ENCODE measurements at places on chromosomes 16 and 17.

- no peak for DNase-seq
Measured at GRCh38 chr17:33492731-33493265, 199.7 kb upstream of the ASIC2 start.

GRCh38 chr17:74219576-74220133, 6.3 kb downstream of the TTYH2 start:
- no peak for DNase-seq

GRCh38 chr17:1995907-1996799, 29.0 kb downstream of the RTN4RL1 start:
- DNase-seq: no peak

- no peak for DNase-seq
Measured at GRCh38 chr17:50935221-50935995, 69.3 kb upstream of the TOB1 start.

DNA sequence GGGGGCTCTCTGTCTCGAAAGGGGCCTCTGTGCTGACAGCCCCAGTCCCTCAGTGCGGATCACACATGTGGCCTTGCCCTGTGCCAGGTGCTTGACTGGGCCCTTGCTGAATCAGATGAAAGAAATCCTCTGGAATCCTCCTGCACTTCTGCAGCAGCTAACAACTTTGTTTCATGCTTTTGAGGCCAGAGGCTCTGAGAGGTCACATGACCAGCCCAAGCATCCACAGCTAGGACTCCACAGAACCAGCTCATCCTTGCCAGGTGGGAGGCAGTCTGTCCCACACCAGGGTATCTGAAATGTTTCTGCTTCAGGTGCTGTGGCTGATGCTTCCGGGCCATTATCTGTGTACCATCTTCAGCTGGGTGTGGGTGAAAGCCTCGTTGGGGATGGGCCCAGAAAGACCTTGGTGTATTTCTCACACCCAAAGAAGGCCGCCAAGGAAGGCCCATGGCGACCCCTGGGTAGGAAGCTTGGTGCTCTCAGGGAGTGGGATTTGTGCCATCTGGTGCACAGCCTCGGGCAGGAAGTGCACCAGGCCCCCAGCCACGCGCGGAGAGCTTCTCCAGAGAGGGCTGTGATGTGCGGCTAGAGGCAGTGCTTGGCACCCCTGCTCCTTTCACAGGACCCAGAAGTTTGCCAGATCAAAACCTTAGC, 143.8 kb downstream of the CLEC16A start:
- no peak for DNase-seq

- no peak for DNase-seq
Measured at GRCh38 chr17:3027786-3028532, 35.4 kb downstream of the OR1D5 start.

- DNase-seq: no peak
Measured at GRCh38 chr17:40327244-40327729, 18.3 kb downstream of the RARA start.

DNA sequence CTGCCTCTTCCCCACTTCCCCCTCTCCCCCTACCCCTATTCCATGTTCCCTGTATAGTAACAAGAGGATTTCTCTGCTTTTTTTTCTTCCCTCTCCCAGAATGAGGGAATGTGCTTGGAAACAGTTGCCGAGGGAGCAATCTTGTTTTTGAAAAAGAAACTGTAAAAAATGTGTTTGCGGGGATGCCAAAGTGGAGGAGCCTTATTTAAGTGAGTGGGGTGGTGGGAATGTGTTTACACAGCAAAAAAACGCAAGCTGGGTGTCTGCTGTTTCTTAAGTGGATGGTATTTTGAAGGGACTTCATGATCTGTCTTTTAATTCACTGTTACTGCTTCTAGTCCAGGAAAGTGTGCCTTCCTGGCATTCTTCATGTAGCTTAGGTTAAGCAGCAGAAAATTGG, 254.4 kb downstream of the SHISA9 start:
- no peak for DNase-seq

DNA sequence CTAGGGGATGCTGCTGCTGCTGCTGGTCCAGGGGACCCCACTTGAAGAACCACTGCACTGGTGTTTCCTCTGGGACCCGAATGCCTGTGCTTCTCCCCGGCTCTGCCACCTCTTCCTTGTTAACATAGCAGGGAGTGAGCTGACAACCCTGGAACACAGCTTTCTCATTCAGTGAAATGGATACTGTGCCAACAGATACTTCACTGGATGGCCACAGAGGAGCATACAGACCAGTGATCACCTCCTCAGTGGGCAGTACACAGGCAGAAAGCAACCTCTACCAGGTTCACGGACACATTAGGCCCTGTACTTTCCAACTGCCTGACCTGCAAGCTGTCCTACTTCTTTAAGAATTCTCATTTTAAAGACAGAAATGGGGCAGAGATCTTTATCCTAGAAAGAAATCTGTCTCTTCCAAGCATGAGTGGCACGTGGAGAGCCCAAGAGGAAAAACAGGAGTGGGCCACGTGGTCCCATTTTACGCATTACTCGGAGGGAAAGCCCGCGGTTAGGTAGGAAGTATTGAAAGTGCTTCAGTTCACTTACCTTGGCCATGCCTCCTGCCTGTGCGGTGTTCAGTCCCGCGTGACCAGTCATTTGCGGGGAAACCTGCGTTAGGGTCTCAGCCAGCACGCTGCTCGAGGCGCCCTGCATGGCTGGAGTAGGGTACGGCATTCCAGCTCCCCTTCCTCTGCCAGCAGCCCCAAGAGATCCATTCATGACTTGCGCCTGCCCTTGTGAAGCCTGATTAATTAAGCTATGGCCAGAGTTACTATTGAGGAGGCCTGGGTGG, 30.6 kb downstream of the CREBBP start:
- no peak for DNase-seq

DNA sequence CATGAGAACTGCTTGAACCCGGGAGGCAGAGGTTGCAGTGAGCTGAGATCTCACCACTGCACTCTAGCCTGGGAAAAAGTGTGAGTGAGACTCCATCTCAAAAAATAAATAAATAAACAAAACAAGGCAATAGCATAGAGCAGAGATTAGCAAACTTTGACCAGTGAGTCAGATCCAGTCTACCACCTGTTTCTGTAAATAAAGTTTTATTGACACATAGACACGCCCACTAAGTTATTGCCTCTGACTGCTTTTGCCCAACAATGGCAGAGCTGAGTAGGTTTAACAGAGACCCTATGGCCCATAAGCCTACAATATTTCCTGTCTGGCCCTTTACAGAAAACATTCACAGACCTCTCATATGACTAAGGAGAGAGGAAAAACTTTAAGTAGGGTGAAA, 44.3 kb downstream of the XYLT1 start:
- no peak for DNase-seq

- DNase-seq: no peak
Measured at GRCh38 chr16:53865494-53865863, 161.5 kb downstream of the FTO start.

- no peak for DNase-seq
Measured at GRCh38 chr16:354971-355461, 2.5 kb upstream of the AXIN1 start.

DNA sequence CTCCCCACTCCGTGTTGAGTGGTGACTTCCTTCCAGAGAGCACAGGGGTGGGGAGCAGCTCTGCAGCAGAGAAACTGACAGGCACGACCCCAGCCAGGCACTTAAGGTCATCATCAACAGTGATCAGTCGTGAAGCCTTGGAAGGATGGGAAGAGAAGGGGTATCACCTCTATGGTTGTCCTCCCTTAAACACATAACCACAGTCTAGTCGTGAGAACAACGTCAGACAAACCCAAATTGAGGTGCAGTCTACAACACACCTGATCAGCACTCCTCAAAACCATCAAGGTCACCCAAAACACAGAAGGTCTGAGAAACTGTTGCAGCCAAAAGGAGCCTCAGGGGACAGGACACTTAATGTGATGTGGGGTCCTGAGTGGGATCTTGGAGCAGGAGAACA, 68.3 kb downstream of the MPRIP start:
- no peak for DNase-seq

GRCh38 chr17:34371405-34372100, 8.5 kb upstream of the CCL1 start:
- no peak for DNase-seq

DNA sequence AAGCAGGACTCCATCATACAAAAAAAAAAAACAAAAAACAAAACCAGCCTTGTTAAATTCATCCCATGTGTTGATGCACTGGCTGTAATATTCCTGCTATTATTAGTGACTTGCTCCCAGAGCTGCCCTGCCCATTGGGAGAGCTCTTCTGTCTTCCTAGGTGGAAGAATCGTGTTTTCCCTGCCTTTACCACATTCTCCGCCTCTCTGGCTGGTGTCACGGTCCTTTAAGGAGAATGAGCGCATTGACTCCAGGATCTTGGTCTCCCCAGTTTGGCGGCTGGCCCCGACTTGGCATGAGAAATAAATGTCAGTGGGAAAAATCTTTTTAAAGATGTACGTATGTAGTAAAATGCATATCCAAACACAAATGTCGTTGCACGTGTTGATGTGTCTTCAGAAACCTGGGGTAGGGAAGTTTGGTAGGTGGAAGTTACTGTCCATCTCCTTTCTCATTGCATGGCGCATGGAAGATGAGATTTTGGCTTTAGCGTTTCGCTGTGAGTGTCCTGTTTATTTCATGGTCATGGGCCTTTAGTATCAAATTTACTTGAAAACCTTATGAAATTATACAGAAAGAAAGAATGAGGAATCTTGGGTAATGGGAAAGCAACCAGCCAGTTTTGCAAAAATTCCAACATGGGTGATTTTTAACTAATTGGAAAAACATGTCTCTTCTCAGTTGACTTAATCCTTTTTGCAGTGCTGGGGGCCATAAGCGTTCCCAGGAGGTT, 15.5 kb downstream of the RMI2 start:
- DNase-seq: no peak

- DNase-seq: no peak
Measured at GRCh38 chr16:26731729-26732128, 335.0 kb upstream of the C16orf82 start.

DNA sequence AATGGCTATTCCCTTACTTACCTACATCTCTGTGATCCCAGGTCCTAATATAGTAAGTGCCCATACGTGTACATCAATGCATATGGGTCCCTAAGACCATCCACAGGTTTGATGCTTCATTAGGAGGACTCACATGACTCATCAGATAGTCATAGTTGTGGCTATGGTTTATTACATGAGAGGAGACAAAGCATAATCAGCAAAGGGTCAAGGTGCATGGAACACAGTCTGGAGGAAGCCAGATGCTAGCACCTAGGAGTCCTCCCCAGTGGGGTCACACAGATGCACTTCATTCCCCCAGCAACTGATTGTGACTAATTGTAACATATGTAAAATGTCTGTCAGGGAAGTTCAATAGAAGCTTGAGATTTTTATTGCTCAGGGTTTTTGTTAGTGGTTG, 42.8 kb downstream of the PHKB start:
- no peak for DNase-seq

- no peak for DNase-seq
Measured at GRCh38 chr17:6461792-6462524, 17.7 kb downstream of the PIMREG start.

- no peak for DNase-seq
Measured at GRCh38 chr17:5683241-5683640, 98.9 kb upstream of the NLRP1 start.

DNA sequence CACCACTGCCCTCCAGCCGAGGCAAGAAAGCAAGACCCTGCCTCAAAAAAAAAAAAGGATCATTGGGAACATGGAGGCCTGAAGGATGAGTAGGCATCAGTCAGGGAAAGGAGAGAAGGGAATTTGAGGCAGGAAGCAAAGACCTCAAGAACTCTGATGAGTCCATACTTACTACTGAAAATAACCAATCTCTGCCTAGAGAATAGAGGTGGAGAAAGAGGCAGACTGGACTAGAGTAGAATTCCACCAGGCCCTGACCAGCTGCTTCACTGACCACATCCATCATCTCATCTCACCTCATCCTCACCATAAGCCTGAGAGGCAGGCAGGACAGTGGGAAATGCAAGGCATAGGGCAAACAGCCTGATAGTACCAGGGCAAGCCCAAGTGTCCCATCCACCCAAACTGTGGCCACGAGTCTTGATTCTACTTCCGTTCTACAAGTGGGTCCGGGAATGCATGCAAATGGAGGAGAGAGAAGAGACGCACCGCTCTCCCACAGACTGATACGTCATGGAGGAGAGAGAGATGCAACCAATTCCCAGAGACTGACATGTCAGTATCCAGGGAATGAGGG, 17.1 kb downstream of the ANKRD11 start:
- DNase-seq: no peak

DNA sequence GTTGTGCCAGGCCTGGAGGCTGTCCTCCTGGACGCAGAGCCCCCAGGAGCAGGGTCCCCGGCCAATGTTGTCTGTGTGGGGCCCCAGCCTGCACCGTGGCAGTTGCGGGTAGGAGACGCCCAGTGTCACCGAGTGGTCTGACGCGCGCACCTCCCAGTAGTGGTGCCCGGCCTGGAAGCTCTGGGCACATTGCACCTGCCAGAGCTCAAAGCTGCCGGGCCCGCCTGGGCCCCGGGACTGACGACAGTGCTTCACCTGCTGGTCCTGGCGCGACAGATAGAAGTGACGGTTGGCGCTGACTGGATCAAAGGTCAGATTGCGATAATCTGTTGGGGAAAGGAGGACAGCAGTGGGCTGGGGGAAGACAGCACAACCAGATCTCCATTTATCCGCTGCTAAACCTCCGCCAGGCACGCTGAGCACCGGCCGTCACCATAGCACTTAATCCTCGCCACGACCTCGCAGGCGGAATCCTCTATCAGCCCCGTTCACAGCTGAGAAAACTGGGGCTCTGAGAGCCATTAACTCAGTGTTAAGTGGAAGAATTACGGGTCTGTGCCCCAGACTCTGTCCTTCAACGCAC, 5.6 kb downstream of the TRIM65 start:
- no peak for DNase-seq

- no peak for DNase-seq
Measured at GRCh38 chr16:24070851-24071250, 185.3 kb upstream of the CACNG3 start.

DNA sequence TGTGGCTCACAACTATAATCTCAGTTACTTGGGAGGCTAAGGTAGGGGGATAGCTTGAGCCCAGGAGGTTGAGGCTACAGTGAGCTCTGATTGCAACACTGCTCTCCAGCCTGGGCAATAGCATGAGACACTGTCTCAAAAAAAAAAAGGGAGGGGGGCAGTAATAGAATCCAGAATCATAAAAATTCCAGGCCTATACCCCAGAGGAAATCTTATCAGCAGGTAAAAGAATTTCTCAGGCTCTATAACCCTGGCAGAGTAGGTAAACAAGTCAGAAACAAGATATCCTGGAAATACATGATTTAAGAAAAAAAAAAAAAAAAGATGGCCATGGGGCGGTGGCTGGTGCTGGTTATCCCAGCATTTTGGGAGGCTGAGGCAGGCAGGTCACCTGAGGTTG, 12.9 kb downstream of the SPAG9 start:
- no peak for DNase-seq

- DNase-seq: no peak
Measured at GRCh38 chr17:39705786-39706348, 6.0 kb downstream of the ERBB2 start.

- no peak for DNase-seq
Measured at GRCh38 chr17:54368906-54369305, 531.7 kb upstream of the TOM1L1 start.

GRCh38 chr17:48143629-48144028, 36.1 kb downstream of the SNX11 start:
- no peak for DNase-seq

Data from NCI-H1417 treated with DMSO at 0.1 percent for 48 hours (cell line).